ENCODE measurements at places on chromosomes 16 and 17. TPM values are rescaled to one million over a fixed set of nuclear protein-coding genes. Genes with fewer than 3 reads are reported as not detected.

TMC7 gene
- total RNA-seq, result 0.66 TPM

KRTAP4-1 gene
- total RNA-seq, result not detected

DNA sequence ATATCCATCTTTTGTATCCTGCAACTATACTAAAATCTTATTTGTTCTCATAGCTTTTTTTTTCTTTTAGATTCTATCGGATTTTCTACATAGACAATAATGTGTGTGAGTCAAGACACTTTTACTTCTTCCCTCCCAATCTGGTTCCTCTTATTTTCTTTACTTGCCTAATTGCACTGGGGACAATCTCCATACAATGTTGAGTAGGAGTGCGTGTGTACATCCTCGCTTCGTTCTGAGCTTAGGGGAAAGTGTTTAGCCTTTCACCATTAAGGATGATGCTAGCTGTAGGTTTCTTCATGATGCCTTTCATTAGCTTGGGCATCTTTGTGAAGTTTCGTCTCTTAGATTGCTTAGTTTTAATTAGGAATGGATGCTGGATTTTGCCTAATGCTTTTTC lies 2.9 kb downstream of the SPATA32 start:
- no peak for DNase-seq

DNA sequence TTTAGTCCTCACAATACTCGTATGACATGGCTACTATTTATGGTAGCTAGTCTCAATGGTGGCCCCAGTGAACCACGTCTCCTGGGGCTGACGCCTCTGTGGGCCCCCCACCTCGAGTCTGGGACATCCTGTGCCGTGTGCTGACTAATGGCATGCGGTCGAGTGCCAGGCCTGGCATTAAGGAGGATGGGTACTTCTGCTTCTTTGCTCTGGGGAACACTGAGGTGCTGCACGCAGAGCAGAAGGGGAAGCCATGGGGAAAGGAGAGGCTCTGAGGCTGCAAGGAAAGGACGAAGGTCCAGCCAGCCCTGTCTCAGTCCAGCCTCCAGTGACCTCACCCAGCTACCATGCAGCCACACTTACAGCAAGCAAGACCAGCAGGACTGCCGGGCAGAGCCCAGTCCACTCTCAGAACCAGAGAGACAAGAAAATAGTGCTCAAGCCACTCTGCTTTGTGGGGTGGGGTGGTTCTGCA lies 5.7 kb upstream of the MPRIP start:
- no peak for DNase-seq

GRCh38 chr17:50049636-50050035 lies 6.3 kb upstream of the ITGA3 start:
- no peak for DNase-seq

- no peak for DNase-seq
These were observed 282.6 kb downstream of the HAPSTR1 start for GRCh38 chr16:9374061-9374460.

DNA sequence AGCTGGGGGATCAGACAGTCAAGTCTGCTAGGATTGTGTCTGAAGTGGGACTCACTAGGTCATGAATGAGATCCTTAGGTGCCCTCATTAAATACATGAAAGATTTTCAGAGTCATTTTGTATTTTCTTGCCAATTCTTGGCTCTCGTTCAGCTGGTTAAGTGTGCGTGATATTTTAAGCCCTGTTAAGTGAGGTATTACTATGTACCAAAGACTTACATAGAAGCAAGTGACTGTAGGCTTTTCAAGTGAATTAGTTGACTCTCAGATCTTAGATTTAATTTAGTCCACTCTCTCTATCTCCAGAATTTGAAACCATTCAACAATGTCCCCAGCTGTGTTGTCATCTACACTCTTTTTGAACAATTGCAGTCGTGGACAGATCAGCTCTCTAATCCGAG lies 219.4 kb downstream of the FOXL1 start:
- no peak for DNase-seq

- peak; percentile 11 for DNase-seq
These were observed 162.4 kb upstream of the FAM20A start for GRCh38 chr17:68763562-68763961.

GRCh38 chr16:82061861-82062525 lies 26.9 kb downstream of the HSD17B2 start:
- peak; percentile 11 for DNase-seq

GRCh38 chr17:79089720-79090442 lies 15.3 kb downstream of the ENGASE start:
- no peak for DNase-seq

- DNase-seq, result no peak
These were observed 154.8 kb upstream of the CDH5 start for GRCh38 chr16:66211651-66212050.

CCL1 gene
- total RNA-seq, result not detected

- DNase-seq, result no peak
These were observed 218.7 kb downstream of the NTN1 start for GRCh38 chr17:9239793-9240658.
